ENCODE measurements at places on chromosomes 6 and 20.

GRCh38 chr20:51159303-51159702 lies 136.4 kb upstream of the KCNG1 start:
- DNase-seq, result no peak

- peak; percentile 83 for DNase-seq
Measured at GRCh38 chr6:117607511-117607910, 5.2 kb upstream of the GOPC start.

DNA sequence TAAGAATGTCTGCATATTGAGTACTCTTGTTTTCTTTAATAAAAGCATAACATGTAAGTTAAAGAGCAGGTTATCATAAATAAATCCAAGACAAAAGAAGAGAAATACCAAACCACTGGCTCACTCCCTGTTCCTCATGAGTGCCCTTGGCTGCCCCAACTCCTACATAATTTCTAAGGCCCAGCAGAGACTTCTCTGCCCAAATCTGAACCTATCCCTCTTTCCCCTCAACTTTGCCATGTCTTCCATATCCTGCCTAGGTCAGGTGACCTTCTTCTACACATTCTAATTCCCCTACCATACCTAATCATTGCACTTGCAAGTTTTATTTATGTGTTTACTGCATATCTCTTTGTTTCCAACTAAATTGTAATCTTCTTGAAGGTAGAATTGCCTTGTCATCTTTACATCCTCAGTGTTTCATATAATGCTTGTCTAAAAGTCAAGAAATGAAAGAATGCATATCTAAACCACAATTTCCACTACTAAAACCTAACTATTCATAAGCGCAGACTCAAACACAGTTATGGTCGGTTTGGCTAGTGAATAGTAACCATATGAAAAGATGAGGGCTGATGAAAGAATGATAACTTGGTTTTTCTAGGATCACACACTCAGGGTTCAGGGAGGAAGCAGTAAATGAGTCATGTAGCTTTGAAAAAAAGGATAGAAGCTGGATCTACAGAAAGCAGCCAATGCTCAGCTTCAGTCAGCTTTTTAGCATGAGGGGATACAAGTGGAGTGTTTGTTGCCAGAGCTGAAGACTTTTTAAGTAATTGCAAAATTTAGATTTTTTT lies 53.3 kb upstream of the EYA4 start:
- DNase-seq, result no peak

DNA sequence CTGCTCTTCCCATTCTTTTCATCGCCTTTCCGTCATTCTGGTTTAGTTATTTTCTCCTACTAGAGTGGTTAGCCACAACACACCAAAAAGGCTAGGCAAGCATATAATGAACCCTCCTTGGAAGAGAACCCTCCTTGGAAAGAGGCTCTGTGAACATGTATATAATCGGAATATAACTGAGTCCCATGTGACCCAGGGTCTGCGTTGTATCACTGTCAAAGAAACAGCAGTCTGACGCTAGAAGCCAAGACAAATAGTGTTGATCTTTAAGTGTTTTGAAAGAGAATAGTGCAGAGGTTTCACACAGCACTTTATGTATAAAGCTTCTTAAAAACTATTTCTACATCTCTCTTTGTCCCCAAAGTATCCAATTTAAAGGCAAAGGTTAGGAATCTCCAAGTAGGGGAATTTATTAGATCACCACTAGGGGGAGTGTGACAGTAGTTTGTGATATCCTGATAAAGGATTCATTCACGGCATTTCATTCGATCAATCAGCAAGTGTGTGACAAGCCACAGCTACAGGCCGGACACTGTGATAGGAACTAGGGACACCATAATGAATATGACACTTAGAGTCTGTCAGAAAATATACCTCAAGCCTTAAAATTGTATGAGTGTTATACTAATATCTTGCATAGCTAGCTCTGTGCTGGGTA lies 395.3 kb downstream of the CD109 start:
- peak; percentile 37 for DNase-seq

DNA sequence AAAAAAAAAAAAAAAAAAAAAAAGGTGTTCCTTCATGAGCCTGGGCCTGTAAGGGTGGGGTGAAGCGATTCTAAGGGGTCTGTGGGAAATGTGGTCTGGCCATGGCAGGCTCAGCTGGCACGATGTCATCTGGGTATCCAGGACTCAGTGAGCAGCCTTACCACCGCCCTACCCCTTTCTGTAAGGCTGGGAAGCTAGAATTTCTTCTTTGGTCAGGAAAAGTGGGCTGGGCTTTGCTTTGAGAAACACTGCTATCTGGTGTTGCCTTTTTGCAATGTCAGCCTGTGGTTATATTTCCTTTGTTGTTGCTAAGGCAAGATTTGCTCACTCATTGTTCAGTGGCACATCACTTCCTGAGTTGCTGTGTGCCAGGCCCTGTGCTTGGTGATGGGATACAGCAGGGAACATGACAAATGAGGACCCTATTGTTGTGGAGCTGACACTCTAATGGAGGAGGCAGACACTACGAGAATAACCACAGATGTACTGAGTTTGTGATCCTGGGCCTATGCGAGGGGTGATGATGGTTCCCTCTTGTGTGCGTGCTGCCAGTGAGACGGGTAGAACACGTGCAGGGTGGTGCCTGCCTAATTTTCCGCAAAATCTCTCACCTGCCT lies 45.9 kb upstream of the ZNFX1 start:
- DNase-seq, result peak; percentile 74

DNA sequence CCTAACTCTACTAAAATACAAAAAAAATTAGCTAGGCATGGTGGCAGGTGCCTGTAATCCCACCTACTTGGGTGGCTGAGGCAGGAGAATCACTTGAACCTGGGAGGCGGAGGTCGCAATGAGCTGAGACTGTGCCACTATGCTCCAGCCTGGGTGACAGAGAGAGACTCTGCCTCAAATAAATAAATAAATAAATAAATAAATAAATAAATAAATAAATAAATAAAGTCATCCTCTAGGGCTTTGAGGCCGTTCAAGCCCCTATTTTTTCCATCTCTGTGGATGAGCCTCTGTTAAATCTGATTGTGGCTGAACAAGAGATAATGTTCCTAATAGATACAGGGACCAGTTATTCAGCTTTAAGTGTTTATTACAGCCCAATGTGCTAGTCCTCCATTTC lies 31.8 kb upstream of the FAM110A start:
- DNase-seq, result no peak

DNA sequence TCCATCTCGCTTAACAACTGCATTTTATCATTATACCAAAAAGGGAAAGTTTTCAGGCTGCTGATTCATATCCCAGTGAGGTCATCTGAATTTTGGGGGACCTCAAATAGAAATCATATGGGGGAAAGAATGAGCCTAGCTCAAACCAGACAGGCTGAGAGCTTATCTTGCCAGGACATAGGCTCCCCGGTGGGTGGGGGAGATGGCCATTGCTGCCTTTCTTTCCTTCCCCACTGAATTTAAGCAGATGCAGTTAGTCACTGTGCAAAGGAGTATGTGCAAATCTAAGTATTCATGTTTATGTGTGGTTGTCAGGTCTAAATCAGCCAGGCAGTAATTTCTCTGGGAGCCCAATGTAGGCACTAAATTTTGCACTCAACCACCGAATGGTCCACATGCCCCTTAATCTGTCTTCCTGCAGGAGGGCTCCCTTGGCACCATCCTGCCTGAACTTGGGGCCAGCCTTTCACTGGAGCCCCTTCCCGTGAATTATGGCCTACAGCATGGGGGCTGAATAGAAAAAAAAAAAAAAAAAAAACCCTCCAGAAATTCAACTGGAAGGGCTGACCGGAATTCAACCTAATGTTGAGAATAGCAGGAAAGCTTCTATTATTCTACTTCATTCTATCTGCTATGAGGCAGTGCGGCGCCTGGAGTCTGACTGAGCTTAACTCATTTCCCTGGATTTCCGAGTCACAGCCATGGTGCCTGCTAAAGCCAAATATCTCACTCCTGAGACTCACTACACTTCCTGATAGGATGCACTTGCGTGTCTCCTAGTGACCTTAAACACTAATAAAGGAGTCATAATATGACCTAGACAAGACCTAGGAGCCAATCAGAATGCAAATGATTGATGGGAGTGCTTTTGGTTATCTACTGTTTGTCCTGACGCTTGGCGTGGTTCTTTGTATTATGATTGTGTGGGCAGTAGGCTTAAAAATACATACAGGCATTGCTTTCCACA lies 161.5 kb upstream of the HEY2 start:
- DNase-seq, result no peak

DNA sequence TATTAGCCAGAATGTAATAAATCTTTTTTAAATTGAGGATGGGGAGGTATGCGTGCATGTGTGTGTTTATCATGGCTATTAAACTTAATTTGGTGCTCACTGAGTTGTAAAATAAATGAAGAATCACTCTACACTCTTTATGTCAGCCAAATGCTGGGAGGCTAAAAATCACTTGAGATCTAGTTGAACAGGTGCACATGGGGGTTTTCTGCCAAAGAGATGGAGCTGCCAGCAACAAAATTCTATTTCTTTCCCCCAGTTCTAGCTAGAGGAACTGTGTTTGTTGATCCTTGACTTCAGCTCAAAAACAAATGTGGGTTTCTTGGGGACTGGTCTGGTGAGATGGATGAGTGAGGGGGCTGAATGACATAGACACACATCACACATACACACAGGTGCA lies 183.3 kb upstream of the BTBD3 start:
- DNase-seq, result no peak

GRCh38 chr6:95578106-95578410 lies 723 bp downstream of the MANEA start:
- no peak for DNase-seq

GRCh38 chr6:125746731-125747588 lies 2.5 kb upstream of the HEY2 start:
- DNase-seq, result peak; percentile 70

- no peak for DNase-seq
Measured at GRCh38 chr6:153123801-153124200, 7.3 kb downstream of the RGS17 start.

DNA sequence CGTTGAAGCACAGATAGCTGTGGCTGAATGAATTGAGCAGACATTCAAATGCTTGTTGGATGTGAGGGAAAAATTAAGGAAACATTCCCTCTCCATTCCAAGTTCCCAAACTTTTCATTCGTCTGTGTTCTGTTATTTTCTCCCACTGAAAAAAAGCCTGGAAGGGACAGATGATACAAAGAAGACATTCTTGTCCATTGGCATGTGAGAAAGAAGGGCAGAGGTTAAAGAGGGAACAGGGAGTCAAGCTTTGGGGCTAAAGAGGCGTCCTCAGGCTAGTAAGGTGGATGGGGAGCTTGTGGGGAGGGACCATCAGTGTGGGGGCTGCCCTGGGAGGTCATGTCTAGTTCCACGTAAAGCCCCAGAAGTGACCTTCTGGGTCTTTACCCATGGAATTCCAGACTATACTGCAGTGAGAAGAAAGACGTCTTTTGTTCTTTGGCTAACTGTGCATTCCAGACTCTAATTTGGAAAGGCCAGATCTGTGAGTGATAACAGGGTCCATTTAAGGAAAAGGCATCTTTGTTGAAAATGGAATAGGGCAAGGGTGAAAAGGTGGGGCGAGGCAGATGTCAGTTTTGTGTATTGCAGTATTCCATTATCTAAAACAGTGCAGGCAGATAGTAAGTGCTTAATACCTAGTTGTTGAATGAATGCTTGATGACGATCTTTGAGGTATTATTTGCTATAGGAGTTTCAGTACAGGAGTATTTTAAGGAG lies 117.5 kb downstream of the SOX4 start:
- DNase-seq, result no peak

- peak; percentile 16 for DNase-seq
Measured at GRCh38 chr6:31690231-31691077, 9.6 kb upstream of the LY6G5C start.

DNA sequence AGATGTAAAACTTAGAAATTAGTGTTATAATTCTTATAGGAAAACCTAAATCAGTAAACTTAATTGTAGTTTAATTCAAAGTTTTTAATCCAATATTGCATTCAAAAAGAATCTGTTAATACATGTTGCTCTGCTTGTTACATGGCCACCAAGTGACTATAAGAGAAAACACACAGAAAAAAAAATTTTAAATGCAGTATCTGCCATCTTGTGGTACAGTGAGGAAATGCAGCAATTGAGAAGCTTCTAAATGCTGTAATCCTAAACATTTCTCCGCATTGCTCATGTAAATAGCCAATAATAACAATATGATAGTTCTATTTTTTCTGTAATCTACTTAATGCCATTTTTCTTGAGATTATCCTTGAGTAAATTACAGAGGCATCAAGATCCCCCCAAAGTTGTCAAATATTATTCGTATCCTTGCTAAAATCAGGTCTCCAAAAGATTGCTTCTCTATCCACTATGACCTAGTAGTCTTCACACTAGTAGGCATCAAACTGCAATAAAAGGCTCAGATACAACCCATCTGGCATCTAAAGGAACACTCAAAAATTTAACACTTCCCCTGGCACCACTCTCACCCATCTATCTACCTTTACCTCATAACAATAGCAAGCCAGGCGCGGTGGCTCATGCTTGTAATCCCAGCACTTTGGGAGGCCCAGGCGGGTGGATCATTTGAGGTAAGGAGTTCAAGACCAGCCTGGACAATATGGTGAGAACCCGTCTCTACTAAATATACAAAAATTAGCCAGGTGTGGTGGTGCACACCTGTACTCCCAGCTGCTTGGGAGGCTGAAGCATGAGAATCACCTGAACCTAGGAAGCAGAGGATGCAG lies 34.6 kb downstream of the HDAC2 start:
- peak; percentile 62 for DNase-seq

- peak; percentile 22 for DNase-seq
Measured at GRCh38 chr6:56003616-56004015, 128.2 kb upstream of the BMP5 start.

GRCh38 chr6:149252622-149253021 lies 64.9 kb upstream of the TAB2 start:
- peak; percentile 27 for DNase-seq

- DNase-seq, result peak; percentile 64
Measured at GRCh38 chr6:148365041-148365440, 22.4 kb downstream of the SASH1 start.

DNA sequence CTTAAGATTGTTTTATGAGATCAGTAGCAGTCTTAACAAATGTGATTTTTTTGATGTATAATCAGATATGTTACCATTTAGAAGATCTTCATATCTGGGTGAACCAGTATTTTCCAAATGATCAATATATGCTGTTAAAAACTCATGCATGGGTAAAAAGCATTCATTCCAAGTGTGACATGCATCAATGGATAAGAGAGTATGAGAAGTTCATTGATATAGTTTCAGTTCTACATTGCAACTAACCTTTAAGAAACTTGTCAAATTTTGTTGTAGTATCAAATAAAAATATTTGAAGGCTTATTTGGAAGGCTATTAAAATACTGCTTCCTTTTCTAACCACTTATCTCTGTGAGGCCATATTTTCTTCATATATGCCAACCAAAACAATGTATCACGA lies 117.7 kb downstream of the FIG4 start:
- DNase-seq, result no peak

- no peak for DNase-seq
Measured at GRCh38 chr6:3650959-3651697, 100.4 kb downstream of the PXDC1 start.

Measured in inflammatory macrophage treated with lipopolysaccharide for 4 hours (primary cell).